Germinal center (tissue), 1 donor: ENCODE measurements at places on chromosomes 6 and 20.

- DNase-seq, result no peak
Measured at GRCh38 chr6:134400941-134401340, 83.0 kb upstream of the SGK1 start.

DNA sequence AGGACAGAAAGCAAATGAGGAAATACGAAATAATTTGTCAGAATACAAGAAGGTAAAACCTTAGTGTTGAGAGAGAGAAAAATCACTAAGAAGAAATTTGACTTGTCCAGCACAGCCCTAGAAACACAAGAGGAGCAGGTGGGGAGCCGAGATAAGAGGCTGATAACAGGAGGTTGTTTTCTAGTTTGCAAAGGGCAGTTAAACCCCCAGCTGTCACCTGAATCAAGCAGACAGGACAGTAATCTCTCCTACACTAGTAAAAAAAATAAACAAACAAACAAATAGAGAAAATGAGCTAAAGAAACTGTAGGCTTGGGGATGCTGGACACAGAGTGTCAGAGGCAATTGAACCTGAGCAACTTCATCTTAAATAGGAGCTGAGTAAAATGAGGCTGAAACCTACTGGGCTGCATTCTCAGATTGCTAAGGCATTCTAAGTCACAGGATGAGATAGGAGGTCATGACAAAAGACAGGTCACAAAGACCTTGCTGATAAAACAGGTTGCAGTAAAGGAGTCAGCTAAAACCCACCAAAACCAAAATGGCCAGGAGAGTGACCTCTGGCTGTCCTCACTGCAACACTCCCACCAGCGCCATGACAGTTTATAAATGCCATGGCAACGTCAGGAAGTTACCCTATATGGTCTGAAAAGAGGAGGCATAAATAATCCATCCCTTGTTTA, 40.4 kb downstream of the FAM184A start:
- DNase-seq, result no peak

DNA sequence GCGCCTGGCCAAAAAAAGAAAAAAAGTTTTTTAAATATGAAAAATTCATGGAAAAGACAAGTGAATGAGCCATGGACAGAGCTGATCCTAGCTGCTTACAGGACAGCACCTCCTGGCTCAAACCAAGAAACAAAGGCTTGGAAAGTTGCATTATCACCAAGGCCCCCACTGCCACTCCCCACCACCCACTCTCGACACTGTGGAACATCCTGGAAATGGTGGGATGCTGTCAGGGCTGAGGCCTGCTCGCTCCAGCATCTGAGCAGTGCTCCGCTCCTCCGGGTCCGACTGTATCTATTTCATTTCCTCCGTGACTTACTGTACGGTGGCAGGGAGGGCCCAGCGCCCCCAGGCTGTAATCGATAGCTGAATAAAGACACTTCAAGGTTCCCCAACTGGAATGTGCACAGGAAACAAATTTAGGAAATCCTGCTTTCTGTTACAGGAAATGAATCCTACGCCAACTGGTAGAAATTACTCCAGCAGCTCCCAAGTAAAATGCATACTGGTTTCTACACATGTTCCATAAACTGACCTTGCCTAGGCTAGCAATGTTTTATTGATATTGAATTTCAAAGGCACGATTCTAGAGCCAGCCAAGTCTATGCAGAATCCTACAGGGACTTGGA, 109.5 kb upstream of the NFATC2 start:
- no peak for DNase-seq

GRCh38 chr20:9809271-9809670, 29.6 kb downstream of the PAK5 start:
- DNase-seq, result no peak

- DNase-seq, result no peak
Measured at GRCh38 chr6:41216616-41217015, 11.5 kb upstream of the TREML4 start.

DNA sequence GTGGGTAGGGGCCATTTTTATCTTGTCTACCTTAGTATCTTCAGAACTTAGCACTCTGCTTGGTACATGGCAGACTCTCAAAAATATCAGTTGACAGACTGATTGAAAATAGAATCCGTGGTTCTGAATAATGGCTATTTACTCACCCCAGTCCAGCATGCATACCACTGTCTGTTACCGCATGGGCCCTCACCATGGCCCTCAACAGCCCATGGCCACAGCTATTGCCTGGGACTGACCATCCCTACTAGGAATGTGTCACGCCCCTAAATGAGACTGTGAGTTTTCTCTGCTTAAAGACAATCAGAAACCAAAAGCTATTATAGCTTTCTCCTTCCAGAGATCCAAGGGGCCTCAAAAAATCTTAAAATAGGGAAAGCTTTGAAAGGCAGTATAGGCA, 207.7 kb downstream of the ATXN1 start:
- no peak for DNase-seq

- no peak for DNase-seq
Measured at GRCh38 chr6:19327661-19328060, 509.5 kb upstream of the ID4 start.
